H1 (cell line): ENCODE measurements at places on chromosomes 11 and 22. TPM values are rescaled to one million over a fixed set of nuclear protein-coding genes. Genes with fewer than 3 reads are reported as not detected.
A peak's percentile ranks its signal among the peaks of the same experiment; 100 is the strongest.

TCN1 gene
- total RNA-seq: not detected in 2 replicates

DNA sequence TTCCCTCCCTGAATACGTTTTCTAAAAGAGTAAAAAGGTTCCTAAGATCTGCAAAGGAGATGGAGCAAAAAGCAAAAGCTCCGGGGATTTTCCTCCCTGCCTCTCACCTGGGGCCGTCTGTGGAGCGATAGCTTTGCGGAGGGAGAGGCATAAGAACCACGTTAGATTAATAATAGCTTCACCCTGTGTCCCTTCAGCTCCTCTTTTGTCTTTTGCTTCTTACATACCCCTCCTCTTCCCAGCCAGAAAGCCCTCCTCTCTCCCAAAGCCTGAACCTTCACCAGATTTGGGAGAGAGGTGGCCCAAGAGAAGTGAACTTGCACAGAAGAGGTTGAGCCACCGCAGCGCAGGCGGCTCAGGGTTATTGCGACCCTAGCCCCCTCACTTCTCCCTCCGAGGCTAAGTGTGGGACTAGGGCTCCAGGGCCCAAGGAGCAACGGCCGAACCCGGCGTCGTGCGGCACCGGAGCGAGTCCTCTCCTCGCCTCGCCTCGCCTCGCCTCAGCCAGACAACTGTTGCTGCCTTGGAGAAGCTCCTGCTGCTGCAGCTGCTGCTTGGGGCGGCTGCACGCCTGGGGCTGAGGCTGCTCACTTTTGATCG is 97.6 kb upstream of the HSD17B12 start:
- peaks cover 66% of the 10 kb centered on the region for H3K27me3 ChIP-seq
- no peak for DNase-seq
- peaks cover 33% of the 10 kb centered on the region for H3K4me1 ChIP-seq
- no peak overlapping the region for H3K27ac ChIP-seq
- H3K36me3 ChIP-seq: no peaks in the 10 kb centered on the region

DNA sequence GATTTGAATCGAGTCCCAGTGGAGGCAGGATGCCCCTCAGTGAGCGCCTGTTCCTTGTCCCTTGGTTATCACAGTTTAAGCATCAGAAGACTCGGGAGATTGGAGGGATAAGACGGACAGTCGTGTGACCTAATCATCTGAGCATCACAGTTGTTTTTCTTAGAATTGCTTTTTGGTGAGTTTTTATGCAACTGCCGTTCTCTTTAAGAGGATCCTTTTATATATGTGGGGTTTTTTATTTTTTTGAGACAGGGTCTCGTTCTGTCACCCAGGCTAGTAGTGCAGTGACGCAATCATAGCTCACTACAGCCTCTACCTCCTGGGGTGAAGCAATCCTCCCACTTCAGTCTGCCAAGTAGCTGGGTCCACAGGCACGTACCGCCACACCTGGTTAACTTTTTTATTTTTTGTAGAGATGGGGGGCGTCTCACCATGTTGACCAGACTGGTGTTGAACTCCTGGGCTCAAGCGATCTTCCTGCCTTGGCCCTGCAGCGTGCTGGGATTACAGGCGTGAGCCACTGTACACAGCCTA is 16.5 kb downstream of the NUP50 start:
- DNase-seq: no peak
- H3K36me3 ChIP-seq: peaks cover 26% of the 10 kb centered on the region
- no peaks in the 10 kb centered on the region for H3K4me1 ChIP-seq
- H3K27ac ChIP-seq: no peak overlapping the region
- no peak overlapping the region for H3K4me3 ChIP-seq
- H3K27me3 ChIP-seq: no peaks in the 10 kb centered on the region

DNA sequence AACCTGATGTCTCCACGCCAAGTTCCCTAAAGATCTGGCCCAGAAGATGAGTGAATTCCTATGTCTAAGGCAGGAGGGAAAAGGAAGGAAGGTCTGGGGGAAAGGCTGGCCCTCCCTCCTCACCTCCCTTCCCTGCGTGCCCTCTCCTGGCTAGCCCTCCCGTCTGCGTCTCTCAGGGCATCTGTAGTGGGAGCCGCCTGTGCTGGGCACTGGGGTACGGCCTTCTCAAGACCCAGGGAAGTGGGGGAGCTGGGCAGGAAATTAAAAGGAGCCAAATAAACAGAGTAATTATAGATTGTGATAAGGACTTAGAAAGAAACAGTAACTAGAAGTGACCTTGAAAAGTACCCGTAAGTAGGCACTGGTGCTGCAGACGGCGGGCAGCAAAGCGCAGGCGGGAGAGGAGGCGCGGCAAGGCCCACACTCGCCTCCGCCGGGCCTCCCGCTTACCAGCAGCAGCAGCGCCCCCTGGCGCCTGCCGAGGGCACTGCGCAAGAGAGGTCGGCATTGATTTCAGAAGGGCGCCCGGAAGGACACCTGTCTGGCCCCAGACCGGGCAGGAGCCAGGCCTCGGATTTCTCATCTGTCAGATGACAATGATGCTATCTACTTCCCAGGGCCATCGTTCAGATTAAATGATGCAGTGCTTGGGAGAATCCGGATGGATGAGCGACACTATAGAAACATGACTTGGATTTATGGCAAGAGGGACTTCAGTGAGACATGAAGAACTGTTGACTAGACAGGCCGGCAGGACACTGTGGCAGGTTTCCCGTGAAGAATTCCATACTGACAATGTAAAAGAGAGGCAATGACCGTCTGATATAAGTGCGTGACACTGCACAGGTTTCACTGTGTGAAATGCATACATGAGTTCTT is 7.3 kb downstream of the KCNJ1 start:
- H3K4me3 ChIP-seq: no peak overlapping the region
- no peaks in the 10 kb centered on the region; the same call in 1 of the 2 replicates for H3K27me3 ChIP-seq

- H3K27me3 ChIP-seq: no peaks in the 10 kb centered on the region
- no peak overlapping the region for H3K4me3 ChIP-seq
- no peaks in the 10 kb centered on the region for H3K36me3 ChIP-seq
- no peak overlapping the region for H3K27ac ChIP-seq
Observed at GRCh38 chr11:20873054-20873453, 203.7 kb downstream of the NELL1 start.

DNA sequence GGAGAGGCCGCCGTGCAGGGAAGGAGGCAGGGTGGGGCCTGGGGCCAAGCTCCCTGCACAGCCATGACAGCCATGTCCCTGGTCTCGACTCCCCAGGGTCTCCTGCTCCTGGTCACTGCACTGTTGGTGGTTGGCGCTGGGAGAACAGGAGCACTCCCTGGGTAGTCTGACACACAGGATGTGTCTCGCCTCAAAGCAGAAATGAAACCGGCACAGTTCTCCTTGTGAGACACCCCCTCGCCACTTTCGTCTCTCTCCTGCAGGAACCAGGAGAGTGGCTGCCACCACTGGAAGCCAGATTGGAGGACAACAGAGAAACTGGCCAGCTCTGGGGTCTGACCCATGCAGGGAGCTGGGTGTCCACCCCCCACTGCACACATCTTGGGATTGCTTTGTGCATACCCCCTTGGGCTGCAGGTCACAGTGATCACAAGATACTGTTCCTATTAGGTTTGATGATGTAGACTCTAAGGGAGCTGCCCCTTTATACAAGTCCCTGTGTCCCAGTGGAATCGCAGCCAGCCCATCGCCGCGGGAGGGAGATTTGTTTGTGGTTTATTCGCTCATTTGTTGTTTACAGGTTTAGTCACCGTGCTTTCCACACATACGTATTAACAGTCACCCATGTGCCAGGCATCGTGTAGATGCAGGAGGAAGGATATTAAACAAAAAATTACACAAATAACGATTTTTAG is 27.0 kb upstream of the YWHAH start:
- H3K4me3 ChIP-seq: no peak overlapping the region
- no peaks in the 10 kb centered on the region for H3K36me3 ChIP-seq
- H3K27ac ChIP-seq: no peak overlapping the region
- no peaks in the 10 kb centered on the region for H3K4me1 ChIP-seq
- no peaks in the 10 kb centered on the region for H3K27me3 ChIP-seq

DNA sequence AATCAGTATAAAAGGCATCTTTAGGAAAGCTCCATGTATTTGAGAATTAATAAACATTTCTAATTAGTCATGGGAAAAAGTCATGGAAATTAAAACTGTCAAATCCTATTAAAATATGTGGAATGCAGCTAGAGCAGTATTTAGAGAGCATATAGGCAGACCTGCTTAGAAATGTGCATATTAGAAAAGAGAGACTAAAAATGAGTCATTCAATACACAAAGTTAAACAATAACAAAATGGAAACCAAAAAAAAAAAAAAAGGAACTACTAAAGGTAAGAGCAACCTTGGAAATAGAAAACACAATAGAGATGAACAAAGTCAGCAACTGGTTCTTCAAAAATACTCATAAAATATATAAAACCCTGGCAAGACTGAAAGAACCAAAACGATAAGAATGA is 59.7 kb upstream of the RASSF10 start:
- H3K36me3 ChIP-seq: no peaks in the 10 kb centered on the region
- no peaks in the 10 kb centered on the region for H3K27me3 ChIP-seq
- H3K4me3 ChIP-seq: no peak overlapping the region
- DNase-seq: no peak
- no peak overlapping the region for H3K27ac ChIP-seq

GRCh38 chr11:70400643-70401042 is 2.3 kb downstream of the CTTN start:
- no peak for DNase-seq
- H3K27me3 ChIP-seq: no peaks in the 10 kb centered on the region
- H3K27ac ChIP-seq: 0 out of 2 replicates have a peak overlapping the region, but pooled peaks have one; percentile 43
- peaks cover 1% of the 10 kb centered on the region; the same call in 1 of the 2 replicates for H3K36me3 ChIP-seq

- peaks cover 46% of the 10 kb centered on the region for H3K4me1 ChIP-seq
- no peak overlapping the region for H3K27ac ChIP-seq
- DNase-seq: no peak
Observed at GRCh38 chr11:12694183-12694531, 19.9 kb downstream of the TEAD1 start.

DNA sequence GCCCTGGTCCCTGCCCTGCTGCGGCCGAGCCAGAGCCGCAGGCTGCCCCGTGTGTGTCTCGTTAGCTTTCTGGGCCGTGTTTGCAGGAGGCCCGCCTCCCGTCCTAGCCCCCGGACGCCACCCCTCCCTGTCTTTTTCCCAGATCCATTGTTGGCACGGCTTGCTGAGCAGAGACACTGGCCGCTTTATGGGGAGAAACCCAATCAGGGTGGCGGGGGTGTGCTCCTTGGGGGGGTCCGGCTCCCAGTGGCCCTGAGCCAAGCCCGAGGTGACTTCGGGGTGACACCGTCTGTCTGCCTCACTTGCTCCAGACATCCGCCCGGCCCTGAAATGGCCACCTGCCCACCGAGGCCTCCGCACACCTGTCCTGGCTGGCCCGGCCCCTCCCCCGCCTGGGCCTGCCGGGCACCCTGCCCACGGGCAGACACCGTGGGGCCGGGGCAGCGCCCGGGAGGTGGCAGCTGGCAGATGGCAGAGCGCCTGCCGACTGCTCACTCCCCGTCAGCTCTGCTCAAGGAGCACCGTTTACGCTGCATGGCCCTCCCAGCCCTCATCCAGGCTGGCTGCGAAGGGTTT is 43.1 kb upstream of the PPARA start:
- no peaks in the 10 kb centered on the region for H3K36me3 ChIP-seq
- DNase-seq: no peak
- no peaks in the 10 kb centered on the region for H3K4me1 ChIP-seq
- no peak overlapping the region for H3K27ac ChIP-seq
- H3K4me3 ChIP-seq: no peak overlapping the region

GRCh38 chr11:122343210-122343609 is 227.2 kb upstream of the BLID start:
- DNase-seq: no peak
- H3K27ac ChIP-seq: no peak overlapping the region
- H3K4me3 ChIP-seq: no peak overlapping the region
- H3K36me3 ChIP-seq: no peaks in the 10 kb centered on the region
- H3K4me1 ChIP-seq: no peaks in the 10 kb centered on the region

GRCh38 chr11:92880381-92880780 is 89.1 kb upstream of the MTNR1B start:
- DNase-seq: no peak
- H3K36me3 ChIP-seq: peaks cover 5% of the 10 kb centered on the region; the same call in 1 of the 2 replicates
- peaks cover 6% of the 10 kb centered on the region for H3K4me1 ChIP-seq
- H3K4me3 ChIP-seq: no peak overlapping the region
- no peak overlapping the region for H3K27ac ChIP-seq

GRCh38 chr11:70018816-70019215 is 59.3 kb upstream of the ANO1 start:
- H3K27me3 ChIP-seq: no peaks in the 10 kb centered on the region
- no peak for DNase-seq
- H3K4me3 ChIP-seq: no peak overlapping the region
- no peaks in the 10 kb centered on the region for H3K4me1 ChIP-seq
- H3K36me3 ChIP-seq: no peaks in the 10 kb centered on the region
- no peak overlapping the region for H3K27ac ChIP-seq

- H3K4me1 ChIP-seq: peaks cover 7% of the 10 kb centered on the region; the same call in 1 of the 2 replicates
- H3K36me3 ChIP-seq: no peaks in the 10 kb centered on the region; the same call in 1 of the 2 replicates
- DNase-seq: no peak
- no peaks in the 10 kb centered on the region for H3K27me3 ChIP-seq
- H3K27ac ChIP-seq: no peak overlapping the region
Observed at GRCh38 chr11:64752175-64752970, 7.4 kb downstream of the PYGM start.

DNA sequence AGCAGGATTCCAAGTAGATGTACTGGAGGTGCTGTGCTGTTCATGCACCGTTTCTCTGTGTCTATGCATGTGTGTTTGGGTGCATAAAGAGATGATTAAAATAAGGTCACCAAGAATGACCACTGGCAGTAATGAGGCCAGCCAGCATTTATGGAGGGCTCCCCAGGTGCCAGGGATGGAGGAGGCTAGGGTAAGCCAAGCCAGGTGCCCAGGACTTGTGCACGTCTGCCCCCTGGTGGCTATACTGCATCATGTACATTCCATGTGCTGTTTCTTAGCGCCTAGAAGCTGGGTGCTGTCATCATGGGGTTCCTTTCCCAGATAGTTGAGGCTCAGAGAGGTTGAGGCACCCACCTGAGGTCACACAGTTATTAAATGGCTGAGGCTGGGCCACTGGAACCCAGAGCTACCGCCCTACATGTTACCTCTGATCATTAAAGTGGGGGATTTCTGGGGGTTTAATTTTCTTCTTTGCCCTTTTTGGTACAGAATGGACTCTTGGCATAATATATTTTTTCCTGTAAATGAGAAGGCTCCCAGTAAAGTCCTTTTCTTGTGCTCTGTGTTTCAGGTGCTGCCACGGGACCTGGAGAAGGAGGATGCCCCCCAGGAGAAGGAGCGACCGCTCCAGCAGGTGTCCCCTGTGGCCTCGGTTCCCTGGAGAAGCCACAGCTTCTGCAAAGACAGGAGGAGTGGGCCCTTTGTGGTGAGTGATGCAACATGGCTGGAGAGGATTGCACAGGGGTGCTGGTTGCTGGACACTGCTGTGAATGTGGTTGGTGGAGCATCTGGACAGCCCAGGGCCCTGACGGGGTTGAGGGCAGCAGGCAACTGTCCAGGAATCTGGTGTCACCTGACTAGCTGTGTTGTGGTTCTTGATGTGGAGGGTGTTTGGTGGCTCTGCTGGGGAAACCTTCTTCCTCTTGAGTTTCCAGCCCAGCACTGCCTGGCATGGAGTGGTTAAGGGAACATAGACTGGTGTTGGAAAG is 96.4 kb downstream of the KIAA1671 start:
- H3K4me1 ChIP-seq: no peaks in the 10 kb centered on the region
- no peak for DNase-seq
- peaks cover 17% of the 10 kb centered on the region for H3K36me3 ChIP-seq

GRCh38 chr11:92978271-92979111 is 9.0 kb downstream of the MTNR1B start:
- no peak for DNase-seq
